Activated gamma-delta T cell treated with Interleukin-2 at 50 U/mL for 16 hours (primary cell): ENCODE measurements at places on chromosomes 1 and 21.
A peak's percentile ranks its signal among the peaks of the same experiment; 100 is the strongest.

GRCh38 chr1:245599371-245600174 lies 444.8 kb downstream of the KIF26B start:
- no peak for DNase-seq

DNA sequence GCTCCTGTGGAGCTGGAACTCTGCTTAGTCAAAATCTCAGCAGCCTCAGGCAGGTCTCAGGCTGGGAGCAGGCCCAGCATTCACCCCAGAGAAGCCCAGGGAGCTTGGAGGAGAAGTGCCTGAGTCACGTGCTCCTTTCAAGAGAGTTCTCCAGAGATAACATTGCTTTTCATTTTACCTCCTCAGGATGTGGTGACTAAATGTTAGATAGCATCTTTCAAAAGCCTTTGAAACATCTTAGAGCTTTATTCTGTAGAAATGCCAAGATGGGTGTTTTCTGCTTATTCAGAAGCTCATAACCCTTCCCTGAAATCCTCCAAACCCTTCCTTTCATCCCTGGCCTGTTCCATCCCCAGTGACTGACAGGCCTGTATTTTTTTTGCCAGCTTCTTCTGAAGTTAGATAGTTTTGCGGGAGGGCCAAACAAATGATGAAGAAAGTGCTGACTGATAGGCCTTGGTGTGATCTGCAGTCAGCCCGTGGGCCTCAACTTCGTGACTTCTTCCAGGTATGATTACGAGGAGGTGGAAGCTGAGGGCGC lies 58.0 kb downstream of the PGM1 start:
- no peak for DNase-seq

- DNase-seq, result peak; percentile 26
These were observed 128.6 kb downstream of the PRDM2 start for GRCh38 chr1:13828454-13829151.

DNA sequence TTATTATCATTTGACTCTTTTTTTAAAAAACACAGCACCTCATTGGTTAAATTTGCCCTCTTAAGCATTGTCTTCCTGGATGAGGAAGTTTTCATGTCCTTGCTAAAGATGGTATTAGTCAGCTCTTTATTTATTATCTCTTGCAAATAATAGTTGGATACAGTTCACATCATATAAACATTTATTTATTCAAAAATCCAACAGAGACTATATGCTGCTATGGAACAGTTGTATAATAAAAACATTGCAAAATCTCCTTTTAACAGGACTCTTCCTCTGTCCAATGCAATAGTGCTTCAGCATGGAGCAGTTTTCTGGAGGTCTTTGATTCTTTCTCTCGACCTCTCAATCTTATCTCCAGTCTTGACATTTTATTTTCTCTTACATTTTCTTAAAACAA lies 49.5 kb upstream of the VCAM1 start:
- no peak for DNase-seq
